CD4-positive, alpha-beta T cell treated with Interleukin-15 for 4 hours (primary cell): ENCODE measurements at places on chromosomes 6 and 20.

- DNase-seq = no peak
Measured at GRCh38 chr6:133544419-133544818, 303.3 kb downstream of the EYA4 start.

DNA sequence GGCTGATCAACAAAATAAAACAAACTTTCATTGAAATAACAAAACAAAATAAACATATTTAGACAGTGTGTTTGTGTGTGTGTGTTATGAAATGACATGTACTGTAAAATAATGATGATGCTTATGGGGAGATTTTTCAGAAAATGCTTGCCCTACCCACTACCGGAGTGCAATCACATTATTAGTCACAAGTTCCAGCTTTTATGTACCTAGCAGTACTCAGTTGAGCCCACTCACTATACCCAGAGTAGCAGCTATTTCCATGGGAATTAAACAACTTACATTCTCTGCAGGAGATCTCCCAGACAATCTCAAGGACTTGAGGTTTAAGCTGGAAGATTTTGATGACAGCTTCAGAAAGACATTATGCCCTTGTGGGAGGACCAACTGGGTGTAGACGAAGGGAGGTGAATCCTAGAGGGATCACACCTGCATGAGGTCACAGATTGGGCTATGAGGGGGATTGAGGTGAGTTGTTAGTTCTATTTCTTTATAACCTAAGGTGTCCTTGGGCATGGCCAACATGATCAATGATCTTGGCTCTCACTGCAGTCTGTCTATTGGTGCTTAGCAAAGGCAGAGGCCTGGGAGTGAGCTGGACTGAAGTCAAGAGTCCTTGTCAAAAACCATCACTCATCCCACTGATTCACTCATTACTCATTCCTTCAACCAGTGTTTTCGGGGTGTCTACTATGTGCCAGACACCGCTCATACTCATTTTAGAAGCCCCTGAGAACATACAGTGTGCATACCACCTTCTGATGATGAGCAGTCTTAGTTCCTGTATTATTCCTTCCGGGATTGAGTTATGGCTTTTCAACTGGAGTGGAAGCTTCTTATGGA is 6.7 kb upstream of the CLIC5 start:
- no peak for DNase-seq

- DNase-seq = no peak
Measured at GRCh38 chr6:127547904-127548649, 28.9 kb upstream of the C6orf58 start.

- DNase-seq = no peak
Measured at GRCh38 chr20:20593447-20594170, 118.8 kb downstream of the RALGAPA2 start.

DNA sequence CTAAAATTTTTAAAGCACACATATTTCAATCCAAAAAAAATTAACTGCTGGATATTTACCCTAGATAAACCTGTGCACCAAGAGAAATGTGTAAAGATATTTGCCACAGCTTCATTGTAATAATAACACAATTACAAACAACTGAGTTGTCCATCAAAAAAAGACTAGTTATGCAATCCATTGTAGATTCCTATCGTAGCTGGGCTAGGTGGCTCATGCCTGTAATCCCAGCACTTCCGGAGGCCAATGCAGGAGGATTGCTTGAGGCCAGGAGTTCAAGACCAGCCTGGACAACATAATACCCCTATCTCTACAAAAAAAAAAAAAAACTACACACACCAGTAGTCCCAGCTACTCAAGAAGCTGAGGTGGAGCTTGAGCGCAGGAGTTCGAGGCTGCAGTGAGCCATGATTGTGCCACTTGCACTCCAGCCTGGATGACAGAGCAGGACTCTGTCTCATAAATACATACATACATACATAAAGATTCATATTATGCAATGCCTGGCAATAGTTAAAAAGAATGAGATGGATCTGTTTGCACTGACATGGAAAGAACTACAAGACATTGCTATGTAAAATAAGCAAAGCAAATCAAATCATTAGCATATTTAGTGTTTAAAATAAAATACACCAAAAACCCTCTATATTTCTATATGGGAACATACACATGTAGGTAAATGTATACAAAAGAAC is 56.5 kb upstream of the CCDC28A start:
- no peak for DNase-seq

DNA sequence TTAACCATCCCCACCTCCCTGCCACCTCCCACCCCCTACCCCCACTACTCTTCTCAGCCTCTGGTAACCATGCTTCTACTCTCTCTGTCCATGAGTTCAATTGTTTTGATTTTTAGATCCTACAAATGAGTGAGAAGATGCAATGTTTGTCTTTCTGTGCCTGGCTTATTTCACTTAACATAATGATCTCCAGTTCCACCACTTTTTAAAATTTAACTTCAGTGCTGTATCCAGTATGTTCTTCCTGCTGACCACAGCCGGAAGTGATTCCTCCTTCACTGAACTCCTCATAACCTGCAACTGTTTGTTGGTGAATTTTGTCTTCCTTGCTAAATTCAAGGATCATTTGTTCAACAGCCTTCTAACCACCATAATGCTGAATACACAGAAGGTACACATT is 3.9 kb downstream of the MAP7 start:
- no peak for DNase-seq

GRCh38 chr6:95087394-95088097 is 489.8 kb upstream of the MANEA start:
- DNase-seq = no peak

GRCh38 chr20:57469418-57470211 is 55.3 kb downstream of the CTCFL start:
- DNase-seq = no peak

- no peak for DNase-seq
Measured at GRCh38 chr6:37625591-37626374, 71.9 kb downstream of the MDGA1 start.

- DNase-seq = no peak
Measured at GRCh38 chr20:23658336-23658735, 20.6 kb upstream of the CST3 start.

DNA sequence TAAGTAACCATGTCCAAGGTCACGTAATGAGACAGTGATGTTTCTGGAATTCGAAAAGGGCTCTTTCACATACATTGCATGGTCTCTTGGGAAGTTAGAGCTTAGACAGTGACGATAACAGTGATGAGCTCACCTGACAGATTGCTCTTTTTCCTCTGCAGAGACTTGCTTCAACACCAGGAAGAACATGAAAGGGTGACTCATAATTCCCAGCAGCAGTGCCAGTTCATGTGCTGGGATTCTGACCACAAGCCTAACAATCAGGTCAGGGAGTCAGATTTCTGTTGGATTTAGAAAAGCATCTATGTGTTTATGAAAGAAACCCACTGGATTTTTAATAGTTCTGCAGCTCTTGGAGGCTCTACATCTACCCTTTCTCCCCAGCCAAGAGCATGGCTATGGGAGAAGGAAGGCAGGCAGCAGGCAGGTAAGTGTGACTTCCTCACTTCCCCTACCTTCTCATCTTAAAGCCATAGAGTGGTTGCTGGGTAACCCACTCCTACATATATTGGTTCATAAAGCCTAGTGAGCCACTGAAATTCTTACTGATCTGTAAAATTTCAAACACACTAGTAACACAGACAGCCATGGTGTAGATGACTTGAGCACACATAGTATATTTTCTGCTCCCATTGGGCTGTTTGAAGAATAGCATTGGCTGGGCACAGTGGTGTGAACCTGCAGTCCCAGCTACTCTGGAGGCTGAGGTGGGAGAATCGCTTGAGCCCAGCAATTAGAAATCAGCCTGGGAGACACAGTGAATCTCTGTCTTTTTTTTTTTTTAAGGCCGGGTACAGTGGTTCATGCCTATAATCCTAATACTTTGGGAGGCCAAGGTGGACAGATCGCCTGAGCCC is 44.4 kb upstream of the LOC128125822 start:
- DNase-seq = no peak

DNA sequence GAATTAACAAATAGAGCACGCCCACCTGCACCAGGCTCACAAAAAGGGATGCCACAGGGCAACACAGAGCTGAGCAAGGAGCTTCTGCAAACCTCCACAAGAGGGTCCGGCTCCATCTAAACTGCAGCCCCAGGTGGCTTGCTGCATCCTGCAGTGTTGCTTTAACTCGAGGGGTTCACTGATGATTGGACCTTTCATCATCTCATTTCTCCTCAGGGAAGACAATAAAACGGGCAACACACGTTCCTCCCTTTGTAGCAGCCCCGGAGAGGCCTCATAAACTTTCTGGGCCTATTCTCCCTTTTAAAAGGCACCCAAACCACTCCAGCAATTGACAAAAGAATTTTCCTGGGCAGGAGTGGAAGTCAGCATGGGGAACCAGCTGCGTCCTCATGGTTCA is 161.5 kb upstream of the CDH4 start:
- DNase-seq = no peak

- DNase-seq = no peak
Measured at GRCh38 chr6:162154001-162154400, 573.6 kb downstream of the PRKN start.

DNA sequence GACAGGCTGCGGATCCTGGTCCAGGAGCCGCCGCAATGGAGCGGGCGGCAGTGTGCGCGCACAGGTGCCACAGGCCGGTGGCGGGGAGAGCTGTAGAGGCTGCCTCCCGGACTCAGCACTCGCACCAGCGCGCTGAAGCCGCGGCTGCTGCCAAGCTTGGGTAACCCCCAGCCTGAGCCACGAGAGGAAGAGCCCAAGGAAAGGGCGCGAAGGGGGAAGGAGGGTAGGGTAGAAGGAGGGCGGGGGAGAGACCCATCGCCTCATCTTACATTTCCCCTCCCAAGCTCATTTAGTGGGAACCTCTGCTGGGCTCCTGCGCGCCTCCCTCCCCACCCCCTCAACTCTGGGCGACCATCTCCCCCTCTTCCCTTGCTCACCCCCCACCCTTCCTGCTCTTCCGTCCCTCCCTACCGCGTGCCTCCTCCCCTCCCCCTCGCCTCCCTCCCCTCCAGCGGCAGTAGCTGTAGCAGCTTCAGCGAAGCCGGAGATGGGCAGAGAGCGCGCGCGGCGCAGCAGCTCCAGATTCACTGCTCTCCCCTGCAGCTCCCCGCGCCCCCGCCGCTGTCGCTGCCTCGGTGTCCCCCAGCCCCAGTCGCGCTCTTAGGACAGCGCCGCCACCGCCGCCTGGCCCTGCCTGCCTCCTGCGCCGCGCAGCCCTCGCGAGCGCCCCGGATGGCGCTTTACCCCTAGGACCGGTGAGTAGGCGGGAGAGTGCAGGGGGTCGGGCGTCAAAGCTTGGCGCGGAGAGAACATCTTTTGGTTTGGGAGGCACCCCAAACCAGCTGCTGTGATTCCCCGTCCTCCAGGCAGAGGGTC is at the start of gene FUT9:
TSS of gene FUT9 (plus strand) at position 457 of the 816 bp plus-strand sequence. CDS start 187,182 bp downstream, outside the sequence.
- no peak for DNase-seq

DNA sequence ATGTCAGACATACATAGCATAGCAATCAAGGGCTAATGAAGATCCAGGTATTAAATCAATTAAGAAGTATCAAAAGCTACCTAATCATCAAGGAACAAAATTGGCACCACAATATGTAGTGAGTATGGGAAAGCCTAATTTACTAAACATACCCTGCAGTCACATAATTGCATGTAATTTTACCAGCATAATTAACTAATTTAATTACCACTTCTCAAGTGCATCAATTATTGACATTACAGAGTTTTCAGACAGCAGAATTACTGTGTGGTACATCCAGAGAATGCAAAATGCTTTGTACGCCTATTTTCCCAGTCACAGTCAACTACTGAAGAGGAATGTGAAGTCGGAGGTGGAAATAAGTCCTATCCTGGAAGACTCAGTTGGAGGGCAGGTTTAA is 279.0 kb upstream of the ID4 start:
- no peak for DNase-seq
